ENCODE measurements at places on chromosomes 16 and 17.

GRCh38 chr16:1946495-1947368 lies 3.7 kb upstream of the MSRB1 start:
- no peak for DNase-seq

DNA sequence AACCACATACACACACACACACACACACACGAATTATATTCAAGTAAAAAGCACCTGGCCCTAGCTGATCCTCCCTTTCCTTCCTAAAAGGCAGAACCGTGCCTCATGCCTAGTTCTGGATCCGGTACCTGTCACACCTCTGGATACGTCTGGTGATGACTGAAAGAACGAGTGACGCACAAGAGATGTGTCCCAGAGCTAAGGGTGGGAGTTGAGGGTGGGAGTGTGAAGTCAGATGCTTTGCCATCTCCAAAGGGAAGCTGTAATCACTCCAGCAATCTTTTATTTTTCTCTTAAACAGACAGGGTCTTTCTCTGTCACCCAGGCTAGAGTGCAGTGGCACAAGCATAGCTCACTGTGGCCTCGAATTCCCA lies 26.5 kb upstream of the GSG1L start:
- DNase-seq, result no peak

GRCh38 chr17:56593086-56593645 lies 333 bp upstream of the NOG start:
- DNase-seq, result peak; percentile 78

GRCh38 chr16:50721549-50722404 lies 20.1 kb upstream of the CYLD start:
- DNase-seq, result no peak

DNA sequence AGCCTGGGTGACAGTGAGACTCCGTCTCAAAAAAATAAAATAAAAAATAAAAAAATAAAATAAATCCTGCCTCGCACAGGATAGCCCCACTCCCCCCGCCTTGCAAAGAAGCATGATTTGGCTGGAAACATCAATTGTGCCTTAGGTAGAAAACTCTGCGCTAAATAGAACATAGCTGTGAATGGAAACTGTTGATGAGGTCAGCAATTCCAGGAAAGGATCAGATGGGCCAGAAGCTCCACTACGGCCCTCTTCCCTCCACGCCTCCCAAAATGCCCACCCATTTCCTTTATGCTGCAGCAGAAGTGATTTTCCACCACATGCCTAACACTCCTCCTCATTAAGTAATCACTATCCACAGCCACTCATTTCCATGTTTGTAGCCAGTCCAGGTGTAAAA lies 473.4 kb downstream of the XYLT1 start:
- DNase-seq, result no peak

DNA sequence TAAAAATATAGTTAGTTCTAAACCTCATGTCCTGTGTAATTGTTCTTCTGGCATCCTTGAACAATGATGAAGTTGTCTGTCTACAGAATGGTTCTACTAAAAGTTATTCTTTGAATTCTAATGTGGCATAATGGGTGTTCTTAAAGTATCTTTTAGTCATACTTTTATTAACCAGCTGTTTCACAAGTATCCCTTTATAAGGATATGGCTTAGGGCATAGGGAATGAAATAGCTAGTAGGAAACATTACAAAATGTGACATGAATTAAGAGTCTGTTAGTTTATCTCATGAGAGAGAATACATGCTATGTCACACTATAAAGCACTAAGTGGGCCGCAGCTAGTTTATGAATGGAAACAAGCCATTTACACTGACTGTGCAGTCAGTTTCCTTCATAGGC lies 26.3 kb upstream of the CAPNS2 start:
- no peak for DNase-seq

DNA sequence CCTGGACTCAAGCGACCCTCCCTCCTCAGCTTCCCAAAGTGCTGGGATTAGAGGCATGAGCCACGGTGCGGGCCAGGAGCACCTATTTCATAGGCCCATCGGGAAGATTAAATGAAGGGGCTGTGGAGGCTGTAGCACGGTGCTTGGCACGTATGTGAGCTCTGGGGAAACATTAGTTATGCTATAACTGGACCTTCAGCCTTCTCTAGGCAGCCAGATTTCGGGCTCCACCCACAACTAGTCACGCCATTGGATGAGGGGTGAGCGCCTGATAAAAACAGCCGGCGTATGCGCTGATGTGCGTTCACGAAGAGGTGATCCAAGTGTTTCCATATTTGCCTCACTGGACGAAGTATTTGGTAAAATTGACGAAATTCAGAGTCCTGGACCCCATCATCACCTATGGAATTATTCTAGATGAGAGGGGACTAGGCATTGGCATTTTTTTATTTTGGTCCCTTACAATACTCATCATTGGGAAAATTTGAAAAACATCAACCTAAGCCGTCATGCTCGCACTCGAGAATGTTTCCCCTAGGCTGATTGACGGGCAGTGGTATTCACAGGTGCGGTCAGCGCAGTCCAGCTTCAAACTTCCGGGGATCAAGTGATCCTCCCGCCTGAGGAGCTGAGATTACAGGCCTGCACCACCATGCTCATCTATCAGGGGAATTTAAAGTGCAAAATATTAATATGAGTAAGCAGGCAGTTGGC lies 1.8 kb upstream of the ANKRD11 start:
- DNase-seq, result no peak

GRCh38 chr16:56657555-56658326 lies at the start of gene MT1F:
Gene MT1F (plus strand): TSS chr16:56657959. CDS start chr16:56658059, 100 bp downstream.
- peak; percentile 39 for DNase-seq

GRCh38 chr16:8355675-8356074 lies 234.6 kb downstream of the TMEM114 start:
- no peak for DNase-seq

DNA sequence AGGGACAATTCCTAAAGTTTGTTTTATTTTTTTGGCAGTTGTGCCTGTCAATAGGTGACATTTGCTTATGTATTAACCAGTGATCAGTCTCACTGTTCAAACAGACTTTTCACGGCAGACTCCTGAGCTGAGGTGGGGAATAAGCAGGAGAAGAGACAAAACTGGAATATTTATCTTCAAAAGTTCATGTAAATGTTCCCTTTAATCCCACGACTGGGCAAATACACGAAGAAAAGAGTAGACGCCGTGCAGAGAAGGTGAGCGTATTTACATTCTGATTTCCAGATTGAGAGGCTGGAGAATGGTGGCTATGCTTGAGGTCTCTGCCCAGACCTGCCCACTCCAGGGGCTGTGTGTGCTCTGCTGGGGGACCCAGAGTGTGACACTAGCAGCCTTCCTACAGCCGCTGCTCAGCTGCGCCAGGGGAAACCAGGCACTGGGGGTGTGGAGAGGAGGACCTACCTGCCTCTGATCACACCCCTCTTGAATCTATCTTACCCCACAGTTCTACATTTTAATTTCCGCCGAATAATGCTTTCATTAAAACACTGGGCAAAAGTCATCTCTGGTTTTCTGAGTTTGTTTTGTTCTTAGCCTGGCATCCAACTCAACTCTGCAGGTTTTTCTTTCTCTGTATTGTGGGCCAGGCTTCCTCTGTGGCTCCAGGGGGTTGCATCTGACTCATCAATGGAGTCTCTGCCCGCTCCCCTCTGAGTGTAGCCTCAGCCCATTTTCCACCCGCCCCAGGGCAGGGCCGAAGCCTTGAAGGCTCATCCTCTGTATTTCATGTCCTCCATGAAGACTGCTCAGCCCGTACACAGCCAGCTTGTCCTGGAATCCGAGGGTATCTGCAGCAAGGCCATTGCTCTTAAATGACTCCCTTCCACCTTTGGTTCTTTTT lies 237.1 kb downstream of the NTN1 start:
- no peak for DNase-seq

- no peak for DNase-seq
Measured at GRCh38 chr17:19254651-19255050, 17.5 kb downstream of the EPN2 start.

- peak; percentile 12 for DNase-seq
Measured at GRCh38 chr16:64478252-64478906, 643.5 kb downstream of the CDH11 start.

GRCh38 chr17:31596382-31597323 lies 205.2 kb downstream of the RAB11FIP4 start:
- DNase-seq, result peak; percentile 93

GRCh38 chr16:87580855-87581261 lies 21.4 kb upstream of the JPH3 start:
- DNase-seq, result no peak

DNA sequence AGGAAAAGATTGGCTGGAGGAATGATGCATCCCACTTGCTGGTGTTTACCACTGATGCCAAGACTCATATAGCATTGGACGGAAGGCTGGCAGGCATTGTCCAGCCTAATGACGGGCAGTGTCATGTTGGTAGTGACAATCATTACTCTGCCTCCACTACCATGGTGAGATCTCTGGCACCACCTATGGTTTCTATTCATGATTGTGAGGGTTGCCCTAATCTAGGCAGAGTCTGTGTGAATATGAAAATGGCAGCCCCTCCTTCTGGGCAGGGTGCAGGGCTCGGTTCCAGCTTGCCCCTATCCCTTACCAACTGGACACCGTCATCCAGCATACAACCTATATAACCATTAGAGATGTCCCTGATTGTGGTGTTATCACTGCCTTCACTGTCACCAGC lies 33.4 kb downstream of the ITGB3 start:
- DNase-seq, result no peak

- no peak for DNase-seq
Measured at GRCh38 chr17:79573196-79573896, 37.5 kb downstream of the RBFOX3 start.

DNA sequence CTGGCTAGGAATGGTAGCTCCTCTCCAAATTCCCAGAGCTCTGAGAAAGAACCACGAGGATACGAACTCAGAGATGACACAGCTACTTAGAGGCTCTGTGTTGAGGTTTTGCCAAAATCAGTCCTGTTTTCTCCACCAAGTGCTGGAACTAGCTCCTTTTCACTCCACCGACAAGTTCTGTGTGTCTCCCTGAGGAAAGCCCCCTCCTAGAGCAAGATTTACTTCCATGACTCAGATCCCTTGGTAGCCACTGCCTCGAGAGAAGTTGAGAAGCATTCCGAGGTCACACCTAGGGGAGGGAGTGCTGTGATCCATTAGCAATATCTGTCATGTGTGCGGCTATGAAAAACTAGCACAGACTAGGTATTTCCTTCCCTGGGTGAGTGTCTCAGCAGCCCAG lies 30.6 kb downstream of the IL21R start:
- DNase-seq, result peak; percentile 70

DNA sequence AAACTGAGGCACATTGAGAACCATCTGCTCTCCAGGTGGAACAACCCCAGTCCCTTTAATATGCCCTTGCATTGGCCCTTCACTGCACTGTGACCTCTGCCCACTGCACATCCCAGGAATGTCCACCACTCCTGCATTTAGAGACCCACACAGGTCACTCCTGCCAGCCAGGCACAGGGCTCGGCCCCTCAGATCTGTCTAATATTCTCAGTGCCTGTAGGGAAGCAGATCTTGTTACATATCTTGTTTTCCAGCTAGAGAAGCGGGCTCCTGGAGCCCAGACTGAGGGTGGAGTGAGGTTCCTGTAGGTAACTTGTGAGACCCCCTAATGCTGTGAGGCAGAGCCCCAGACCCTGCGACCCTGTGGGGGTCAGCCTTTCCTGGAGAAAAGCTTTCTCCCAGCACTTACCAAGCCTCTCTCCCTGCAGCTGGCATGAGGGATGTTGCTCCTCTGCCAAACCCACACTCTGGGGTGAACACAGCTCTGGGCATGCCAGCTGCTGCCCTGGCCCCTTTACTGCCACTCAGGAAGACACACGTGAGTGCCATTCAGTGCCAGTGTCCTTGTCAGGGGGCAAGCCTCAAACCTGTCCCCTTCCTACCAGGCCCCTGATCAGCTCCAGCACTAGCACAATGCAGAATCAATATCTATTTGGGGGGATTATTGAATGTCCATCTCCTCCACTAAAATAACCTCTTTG lies 40.3 kb upstream of the CRHR1 start:
- no peak for DNase-seq

GRCh38 chr17:77540975-77541374 lies 400.2 kb downstream of the SEC14L1 start:
- no peak for DNase-seq

DNA sequence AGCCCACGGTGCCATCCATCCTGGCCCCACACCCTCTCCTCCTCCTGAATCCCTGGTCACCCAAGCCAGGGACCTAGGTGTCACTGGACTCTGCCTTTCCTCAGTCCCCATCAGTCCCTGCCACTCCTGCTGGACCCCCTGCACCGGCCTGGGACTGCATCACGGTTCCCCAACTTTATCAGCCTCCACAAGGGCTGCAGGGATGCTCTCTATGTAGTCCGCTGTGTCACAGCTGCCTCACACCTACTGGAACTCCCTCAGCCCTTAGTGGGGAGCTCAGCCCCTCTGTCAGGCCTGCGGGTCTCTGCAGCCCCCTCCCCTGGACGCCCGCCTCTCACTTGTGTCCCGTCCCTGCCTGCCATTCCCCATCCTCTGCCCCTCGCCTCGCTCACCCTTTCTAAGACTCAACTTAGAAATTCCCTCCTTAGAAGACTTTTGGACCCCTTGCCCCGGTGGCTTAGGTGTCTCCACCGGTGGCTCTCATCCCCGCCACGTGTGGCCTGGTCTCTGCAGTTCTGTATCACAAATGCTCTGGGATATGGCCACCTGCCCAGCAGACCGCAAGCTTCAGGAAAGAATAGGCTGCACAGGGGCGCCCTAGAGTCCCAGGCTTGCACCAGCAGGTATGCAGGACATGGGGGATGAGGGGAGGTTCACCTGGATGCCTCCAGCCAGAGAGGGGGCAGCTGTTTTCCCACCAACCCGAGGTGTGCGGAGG lies 62.9 kb downstream of the PRMT7 start:
- DNase-seq, result no peak

DNA sequence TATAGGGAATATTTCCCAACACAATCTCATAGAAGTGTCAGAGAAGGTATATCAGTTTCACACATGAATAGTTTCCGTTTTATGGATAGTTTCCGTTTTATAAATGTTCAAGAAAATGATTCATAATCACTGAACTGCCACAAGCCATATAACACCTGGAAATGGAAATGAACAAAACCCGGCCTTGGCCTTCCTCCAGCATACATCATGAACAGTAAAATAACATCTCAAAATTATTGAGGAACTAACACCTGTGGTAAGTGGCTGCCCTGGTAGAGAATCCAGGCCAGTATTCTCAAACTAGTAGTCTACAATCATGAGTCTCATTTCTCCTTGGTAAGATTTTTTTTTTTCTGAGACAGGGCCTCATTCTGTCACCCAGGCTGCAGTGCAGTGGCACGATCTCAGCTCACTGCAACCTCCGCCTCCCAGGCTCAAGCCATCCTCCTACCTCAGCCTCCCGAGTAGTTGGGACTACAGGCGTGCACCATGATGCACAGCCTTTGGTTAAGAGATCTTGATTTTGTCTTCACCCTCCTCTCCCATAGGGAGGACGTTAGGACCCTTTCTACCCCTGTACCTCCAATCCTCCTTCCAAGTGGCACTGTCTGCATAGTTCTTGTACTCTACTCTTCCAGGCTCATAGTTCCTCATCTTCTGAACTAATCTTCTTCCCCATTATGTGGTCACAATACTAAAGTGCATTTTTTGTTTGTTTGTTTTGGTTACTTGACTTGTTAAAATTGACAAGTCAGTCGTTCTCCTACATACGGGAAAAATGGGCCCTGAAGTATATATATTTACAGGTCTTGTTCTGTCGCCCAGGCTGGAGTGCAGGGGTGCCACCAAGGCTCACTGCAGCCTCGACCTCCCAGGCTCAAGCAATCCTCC lies 15.0 kb upstream of the RGS9 start:
- no peak for DNase-seq
